A673 (cell line): ENCODE measurements at places on chromosomes 2 and 18. TPM values are rescaled to one million over a fixed set of nuclear protein-coding genes. Genes with fewer than 3 reads are reported as not detected.

GRCh38 chr2:205781244-205781931, 99.1 kb downstream of the NRP2 start:
- no peak for DNase-seq
- H3K27ac ChIP-seq: no peak overlapping the region
- no peaks in the 10 kb centered on the region for H3K36me3 ChIP-seq
- no peaks in the 10 kb centered on the region for H3K27me3 ChIP-seq

GRCh38 chr2:75226099-75226498, 26.8 kb upstream of the TACR1 start:
- H3K4me1 ChIP-seq: no peaks in the 10 kb centered on the region
- H3K27me3 ChIP-seq: no peaks in the 10 kb centered on the region
- H3K4me3 ChIP-seq: no peak overlapping the region

DNA sequence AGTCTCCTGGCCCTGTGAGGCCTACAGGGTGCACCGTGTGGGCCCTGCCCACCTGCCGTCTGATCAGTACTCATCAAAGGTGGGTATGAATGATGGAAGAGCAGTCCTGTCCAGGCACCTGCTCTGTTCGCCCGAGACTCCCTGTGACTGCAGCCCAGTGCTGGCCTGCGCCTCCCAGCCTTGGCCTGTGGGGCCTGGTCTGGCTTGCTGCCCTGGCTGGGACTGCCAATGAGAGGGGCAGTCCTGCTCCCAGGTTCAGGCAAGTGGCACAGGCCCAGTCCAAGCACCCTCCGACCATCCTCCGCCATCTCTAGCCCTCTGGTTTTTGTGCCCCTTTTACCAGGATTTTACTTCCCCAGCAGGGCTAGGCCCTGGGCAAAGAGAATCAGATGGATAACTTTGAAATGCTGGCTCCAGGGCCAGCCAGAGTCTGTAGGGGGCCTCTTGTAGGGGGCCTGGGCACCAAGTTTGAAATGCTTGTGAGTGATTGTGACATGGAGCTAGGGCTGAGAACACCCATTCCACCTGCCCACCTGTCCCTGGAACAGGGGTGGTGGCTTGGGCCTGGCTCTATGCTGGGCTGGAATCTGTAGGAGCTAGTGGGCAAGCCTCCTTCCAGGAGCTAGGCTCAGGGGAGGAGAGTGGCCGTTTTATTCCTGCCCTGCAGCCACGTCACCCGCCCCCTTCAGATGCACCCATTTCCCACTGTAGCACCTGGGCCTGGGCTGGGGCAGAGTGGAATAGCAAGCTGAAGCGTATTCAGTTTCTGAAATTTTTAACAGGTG, 8.7 kb upstream of the HS6ST1 start:
- no peak overlapping the region for H3K27ac ChIP-seq
- peaks cover 9% of the 10 kb centered on the region for H3K4me1 ChIP-seq
- no peak overlapping the region for H3K4me3 ChIP-seq

- peaks cover 4% of the 10 kb centered on the region for H3K4me1 ChIP-seq
- H3K4me3 ChIP-seq: no peak overlapping the region
- no peaks in the 10 kb centered on the region for H3K27me3 ChIP-seq
- no peak for DNase-seq
- H3K27ac ChIP-seq: no peak overlapping the region
- no peaks in the 10 kb centered on the region for H3K36me3 ChIP-seq
Measured at GRCh38 chr2:135528006-135528405, 3.0 kb downstream of the ZRANB3 start.

DNA sequence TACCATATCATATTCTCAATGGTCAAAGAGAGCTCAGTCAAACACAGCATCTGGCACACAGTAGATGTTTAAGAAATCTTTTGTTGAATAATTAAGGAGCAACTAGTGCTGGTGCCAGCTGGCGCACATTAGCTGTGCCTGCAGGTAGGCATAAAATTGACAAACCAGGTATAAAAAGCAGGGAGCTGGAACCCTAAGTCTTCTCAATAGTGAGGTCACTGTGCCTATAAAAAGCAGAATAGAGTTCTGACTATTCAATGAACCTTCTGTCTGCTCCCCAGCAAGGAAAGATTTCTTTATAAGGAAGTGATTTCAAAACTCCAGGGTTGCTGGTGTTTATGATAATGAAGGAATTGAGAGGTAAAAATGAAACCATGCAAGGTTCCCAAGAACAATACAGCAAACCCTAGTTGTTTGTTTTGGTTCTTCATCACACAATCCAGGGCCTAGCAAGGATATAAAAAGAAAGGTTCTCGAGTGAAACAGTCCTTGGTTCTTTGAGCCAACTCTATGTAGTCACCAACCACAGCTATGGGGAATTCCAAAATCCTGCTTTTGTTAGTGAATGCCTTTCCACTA, 76.1 kb downstream of the THADA start:
- H3K27me3 ChIP-seq: no peaks in the 10 kb centered on the region
- DNase-seq: no peak
- no peak overlapping the region for H3K27ac ChIP-seq
- no peak overlapping the region for H3K4me3 ChIP-seq
- peaks cover 14% of the 10 kb centered on the region for H3K4me1 ChIP-seq

DNA sequence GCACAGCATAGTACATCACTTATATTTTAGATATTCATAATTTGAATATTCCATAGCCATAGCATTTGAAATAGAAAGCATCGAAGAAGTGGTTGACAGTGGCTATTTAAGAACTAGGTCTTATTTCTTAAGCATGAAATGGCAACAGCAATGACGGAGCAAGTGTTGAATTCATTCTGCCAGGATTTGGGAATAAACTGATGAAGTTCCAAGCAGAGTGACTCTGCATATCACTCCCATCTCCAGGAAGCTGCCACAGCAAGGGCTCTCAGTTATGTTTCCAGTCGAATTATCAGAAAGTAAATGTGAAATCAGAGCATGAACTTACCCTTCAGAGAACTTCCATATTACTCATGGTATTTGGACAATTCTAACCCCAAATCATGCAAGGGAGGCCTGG, 208.1 kb downstream of the IKZF2 start:
- H3K36me3 ChIP-seq: no peaks in the 10 kb centered on the region
- DNase-seq: no peak
- no peaks in the 10 kb centered on the region for H3K27me3 ChIP-seq
- H3K27ac ChIP-seq: no peak overlapping the region

GRCh38 chr18:76764291-76764901, 58.0 kb upstream of the ZNF236 start:
- no peak overlapping the region for H3K4me3 ChIP-seq
- H3K27me3 ChIP-seq: peaks cover 42% of the 10 kb centered on the region
- no peak overlapping the region for H3K27ac ChIP-seq

DNA sequence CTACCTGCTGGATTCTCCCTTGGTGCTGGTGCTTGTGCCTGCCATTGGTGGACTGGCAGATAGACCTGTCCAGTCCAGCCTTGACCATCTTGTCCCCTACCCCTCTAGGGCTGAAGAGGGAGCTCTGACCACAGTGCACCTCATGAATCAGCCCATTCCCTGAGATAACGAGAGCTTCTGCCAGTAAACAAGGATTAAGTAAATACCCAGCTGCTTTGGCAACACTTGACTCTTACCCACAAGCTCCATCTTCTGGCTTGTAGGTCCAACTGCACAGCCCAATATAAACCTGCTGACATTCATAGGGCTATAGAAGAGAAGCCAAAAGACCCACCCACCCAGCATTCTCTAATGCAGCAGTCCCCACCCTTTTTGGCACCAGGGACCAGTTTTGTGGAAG, 186.4 kb downstream of the PIK3C3 start:
- DNase-seq: peak; percentile 31
- H3K4me3 ChIP-seq: no peak overlapping the region
- H3K27ac ChIP-seq: no peak overlapping the region
- H3K27me3 ChIP-seq: no peaks in the 10 kb centered on the region
- H3K4me1 ChIP-seq: no peaks in the 10 kb centered on the region

GRCh38 chr2:223562078-223562477, 40.1 kb downstream of the SCG2 start:
- no peaks in the 10 kb centered on the region for H3K27me3 ChIP-seq
- DNase-seq: no peak
- no peak overlapping the region for H3K4me3 ChIP-seq
- H3K27ac ChIP-seq: no peak overlapping the region

DNA sequence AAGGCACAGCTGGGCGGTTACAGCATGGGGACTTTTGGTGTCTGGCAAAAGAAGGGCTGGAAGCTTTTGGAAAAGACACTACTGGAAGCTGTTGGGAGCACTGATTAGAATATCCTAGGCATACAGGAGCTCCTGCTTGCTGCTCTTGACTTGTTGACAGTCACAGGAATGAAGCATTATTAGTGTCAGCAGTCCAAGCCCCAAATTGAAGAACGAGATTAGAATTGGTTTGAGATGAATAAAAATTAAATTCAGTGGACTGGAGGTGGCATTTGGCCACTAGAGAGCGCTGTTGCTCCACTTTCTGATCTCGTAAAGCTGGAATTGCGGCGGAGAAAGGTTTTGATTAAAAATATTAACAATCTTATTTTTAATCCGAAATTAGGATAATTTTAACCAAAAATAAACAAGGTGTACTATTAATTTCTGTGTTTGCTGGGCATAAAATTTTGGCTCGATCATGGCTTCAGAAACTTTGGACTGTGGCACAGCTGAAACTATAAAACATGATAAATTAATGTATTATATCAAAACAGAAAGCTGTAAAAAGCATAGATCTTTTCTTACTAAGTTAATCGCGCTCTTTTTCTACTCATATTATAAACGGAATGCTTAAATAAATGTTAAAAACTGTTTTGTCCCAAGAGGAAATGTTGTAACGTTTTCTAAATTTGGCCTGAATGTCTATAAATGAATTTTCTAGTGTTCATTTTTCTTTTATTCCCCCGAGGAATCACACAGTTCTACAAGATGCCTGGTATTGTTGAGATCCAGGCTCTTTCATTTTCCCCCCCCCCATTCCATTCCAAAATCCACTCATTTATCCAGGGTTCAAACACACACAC, 2.4 kb upstream of the HOXD8 start:
- DNase-seq: peak; percentile 87
- H3K27me3 ChIP-seq: no peaks in the 10 kb centered on the region
- peak overlapping the region; percentile 98 for H3K27ac ChIP-seq
- peak overlapping the region; percentile 62 for H3K4me3 ChIP-seq
- H3K4me1 ChIP-seq: peaks cover 38% of the 10 kb centered on the region

- no peak overlapping the region for H3K27ac ChIP-seq
- H3K36me3 ChIP-seq: no peaks in the 10 kb centered on the region
Measured at GRCh38 chr2:10626837-10627236, 62.9 kb downstream of the NOL10 start.

DNA sequence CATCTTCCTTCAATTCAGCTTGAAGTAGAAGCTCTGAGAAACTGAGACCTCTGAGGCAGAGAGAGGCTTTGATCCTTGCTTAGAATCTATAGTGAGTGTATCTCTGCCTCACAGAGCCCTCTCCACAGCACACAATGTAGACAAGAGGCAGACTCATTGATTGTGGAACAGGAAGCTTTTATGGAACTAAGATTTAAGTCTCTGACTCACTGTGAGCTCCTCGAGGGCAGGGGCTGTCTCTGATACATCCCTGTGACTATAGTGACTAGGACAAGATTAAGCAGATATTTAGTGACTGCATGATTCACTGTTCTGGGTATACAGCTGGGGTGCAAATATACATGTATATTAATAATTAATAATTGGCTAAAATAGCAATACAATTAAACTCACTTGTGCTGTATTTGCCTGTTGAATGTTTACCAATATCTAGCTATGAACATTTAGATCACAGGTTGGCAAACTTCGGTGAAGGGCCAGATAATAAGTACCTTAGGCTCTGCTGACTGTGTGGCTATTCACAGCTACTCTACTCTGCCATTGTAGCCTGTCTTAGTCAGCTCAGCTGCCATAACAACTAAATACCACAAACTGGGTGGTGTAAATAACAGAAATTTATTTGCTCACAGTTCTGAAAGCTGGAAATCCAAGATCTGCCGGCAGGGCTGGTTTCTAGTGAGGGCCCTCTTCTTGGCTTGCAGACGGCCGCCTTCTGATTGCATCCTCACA, 54.4 kb downstream of the ARHGEF4 start:
- H3K27ac ChIP-seq: no peak overlapping the region
- no peak for DNase-seq
- no peak overlapping the region for H3K4me3 ChIP-seq
- H3K27me3 ChIP-seq: peaks cover 47% of the 10 kb centered on the region

GRCh38 chr2:217035967-217036366, 176.1 kb upstream of the TNP1 start:
- H3K4me1 ChIP-seq: no peaks in the 10 kb centered on the region
- H3K4me3 ChIP-seq: no peak overlapping the region
- no peak for DNase-seq
- no peak overlapping the region for H3K27ac ChIP-seq
- H3K36me3 ChIP-seq: no peaks in the 10 kb centered on the region
- H3K27me3 ChIP-seq: peaks cover 3% of the 10 kb centered on the region

The LYPD6B gene
- total RNA-seq: not detected in 2 replicates

The CASP10 gene
- 0.85 and 1.2 TPM in 2 replicates for total RNA-seq

The AQP4 gene
- not detected in 2 replicates for total RNA-seq

The GPR35 gene
- 2.7 and 2.9 TPM in 2 replicates for total RNA-seq

The RAX gene
- 18.3 and 19.3 TPM in 2 replicates for total RNA-seq

The SPEG gene
- total RNA-seq: 8.4 and 15.7 TPM in 2 replicates

The AGXT gene
- not detected in 2 replicates for total RNA-seq

The HOXD4 gene
- total RNA-seq: 30.8 and 34.3 TPM in 2 replicates

The CYP26B1 gene
- 2.1 and 2.7 TPM in 2 replicates for total RNA-seq

The GLI2 gene
- 8.1 and 10.4 TPM in 2 replicates for total RNA-seq
